CD4-positive, alpha-beta T cell (primary cell): ENCODE measurements at places on chromosomes 3 and 15. TPM values are rescaled to one million over a fixed set of nuclear protein-coding genes. Genes with fewer than 3 reads are reported as not detected.

Gene FBXO40
- total RNA-seq, result not detected

Gene EFCC1
- total RNA-seq, result 0.22 TPM

Gene TMEM158
- total RNA-seq, result not detected

Gene TMEM40
- not detected for total RNA-seq

Gene NFKBIZ
- total RNA-seq, result 451 TPM

Gene IL17RC
- total RNA-seq, result 0.88 TPM
